Neural crest cell (in vitro differentiated cells): ENCODE measurements at places on chromosomes 5 and 9. TPM values are rescaled to one million over a fixed set of nuclear protein-coding genes. Genes with fewer than 3 reads are reported as not detected.

Gene IQGAP2
- total RNA-seq = 12.7 and 14.2 TPM in 2 replicates

Gene EDIL3
- total RNA-seq = 0.84 and 1.2 TPM in 2 replicates

Gene F2RL1
- total RNA-seq = 0.20 and 0.30 TPM in 2 replicates

Gene CACFD1
- 42.6 and 45.8 TPM in 2 replicates for total RNA-seq

DNA sequence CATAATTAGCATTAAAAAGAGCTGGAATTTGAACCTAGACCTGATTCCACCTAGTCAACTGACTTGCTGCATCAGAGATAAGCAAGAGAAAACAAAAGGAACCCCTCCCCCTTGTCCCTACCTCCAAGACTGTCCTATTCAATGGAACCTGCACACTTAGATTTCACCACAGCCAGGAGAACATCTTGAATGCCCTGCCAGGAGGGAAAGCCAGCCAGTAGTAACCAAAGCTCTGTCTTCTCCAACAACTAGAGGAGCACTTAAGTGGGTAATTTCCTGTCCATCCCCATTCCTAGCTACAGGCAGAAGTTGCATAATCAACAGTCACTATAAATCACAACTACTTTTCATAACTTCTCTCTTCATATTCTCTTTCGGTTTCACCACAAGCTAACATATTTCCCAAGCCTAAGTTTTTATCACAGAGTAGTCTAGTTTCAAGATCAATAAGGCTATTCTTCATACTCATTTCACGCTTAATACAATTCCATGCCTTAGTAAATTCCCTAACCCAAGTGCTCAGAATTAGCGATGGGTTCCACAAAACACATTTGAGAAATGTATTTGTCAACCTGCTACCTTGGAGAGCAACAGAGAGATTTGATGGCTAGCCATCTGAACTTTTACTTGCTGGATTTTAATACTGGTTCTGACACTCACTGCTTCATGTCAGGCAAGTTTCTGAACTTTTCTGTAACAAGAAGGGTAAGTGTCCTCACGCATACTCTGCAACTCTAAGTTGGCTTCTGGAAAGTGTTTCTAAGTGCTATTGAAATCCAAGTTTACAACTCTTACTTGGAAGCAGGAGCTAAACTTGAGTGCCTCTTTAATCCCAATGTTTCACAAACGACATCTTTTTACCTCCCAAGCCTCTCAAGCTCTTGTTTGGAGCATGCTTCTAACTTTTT, 2.0 kb downstream of the DENND1A start:
- DNase-seq = no peak
- H3K27me3 ChIP-seq = peaks cover 31% of the 10 kb centered on the region
- H3K36me3 ChIP-seq = peaks cover 10% of the 10 kb centered on the region
- H3K27ac ChIP-seq = no peak overlapping the region
- H3K4me3 ChIP-seq = peak overlapping the region; percentile 89

- no peak overlapping the region for H3K4me3 ChIP-seq
- H3K4me1 ChIP-seq = peaks cover 29% of the 10 kb centered on the region
- H3K27me3 ChIP-seq = no peaks in the 10 kb centered on the region
- no peak overlapping the region for H3K27ac ChIP-seq
Measured at GRCh38 chr5:154205441-154206117, 15.0 kb downstream of the GALNT10 start.

GRCh38 chr9:121960665-121961064, 132.4 kb downstream of the TTLL11 start:
- H3K4me1 ChIP-seq = peaks cover 6% of the 10 kb centered on the region
- peaks cover 2% of the 10 kb centered on the region for H3K36me3 ChIP-seq
- DNase-seq = no peak
- no peak overlapping the region for H3K4me3 ChIP-seq
- no peak overlapping the region for H3K27ac ChIP-seq
- H3K27me3 ChIP-seq = no peaks in the 10 kb centered on the region

GRCh38 chr9:86947146-86948073, at the start of gene GAS1:
Gene GAS1, minus strand, starts transcription at chr9:86947506. Its CDS starts 727 bp downstream, at chr9:86946779.
- H3K36me3 ChIP-seq = no peaks in the 10 kb centered on the region
- H3K27me3 ChIP-seq = peaks cover 18% of the 10 kb centered on the region
- peak; percentile 83 for DNase-seq

GRCh38 chr5:9766581-9766980, 136.4 kb upstream of the TAS2R1 start:
- H3K36me3 ChIP-seq = peaks cover 2% of the 10 kb centered on the region
- no peak overlapping the region for H3K27ac ChIP-seq
- no peaks in the 10 kb centered on the region for H3K27me3 ChIP-seq
- no peak overlapping the region for H3K4me3 ChIP-seq
- H3K4me1 ChIP-seq = no peaks in the 10 kb centered on the region

- no peak overlapping the region for H3K27ac ChIP-seq
- no peaks in the 10 kb centered on the region for H3K36me3 ChIP-seq
- no peak for DNase-seq
- no peaks in the 10 kb centered on the region for H3K27me3 ChIP-seq
Measured at GRCh38 chr9:108786901-108787689, 68.7 kb downstream of the ACTL7B start.

- DNase-seq = peak; percentile 60
- H3K4me1 ChIP-seq = peaks cover 24% of the 10 kb centered on the region
- peaks cover 6% of the 10 kb centered on the region for H3K27me3 ChIP-seq
- peak overlapping the region; percentile 85 for H3K4me3 ChIP-seq
- H3K27ac ChIP-seq = peak overlapping the region; percentile 95
Measured at GRCh38 chr9:136525841-136526499, 19.9 kb downstream of the NOTCH1 start.
